ENCODE measurements at places on chromosomes 11 and 22. TPM values are rescaled to one million over a fixed set of nuclear protein-coding genes. Genes with fewer than 3 reads are reported as not detected.

Gene MUC5AC
- not detected for polyA plus RNA-seq

Gene LMNTD2
- 0.61 TPM for polyA plus RNA-seq

Gene DRD2
- polyA plus RNA-seq: 0.24 TPM

Gene CYP2D6
- 11.5 TPM for polyA plus RNA-seq

Gene GP1BB
- 40.7 TPM for polyA plus RNA-seq

Gene C11orf86
- not detected for polyA plus RNA-seq

Gene HEPACAM
- polyA plus RNA-seq: not detected

Gene OR8G5
- polyA plus RNA-seq: not detected
